Stimulated activated CD4-positive, alpha-beta T cell treated with anti-CD3 and anti-CD28 coated beads, Interleukin-1b, Interleukin-23, amount 100 ng/mL, for 4 hours (primary cell): ENCODE measurements at places on chromosomes 16 and 17.

DNA sequence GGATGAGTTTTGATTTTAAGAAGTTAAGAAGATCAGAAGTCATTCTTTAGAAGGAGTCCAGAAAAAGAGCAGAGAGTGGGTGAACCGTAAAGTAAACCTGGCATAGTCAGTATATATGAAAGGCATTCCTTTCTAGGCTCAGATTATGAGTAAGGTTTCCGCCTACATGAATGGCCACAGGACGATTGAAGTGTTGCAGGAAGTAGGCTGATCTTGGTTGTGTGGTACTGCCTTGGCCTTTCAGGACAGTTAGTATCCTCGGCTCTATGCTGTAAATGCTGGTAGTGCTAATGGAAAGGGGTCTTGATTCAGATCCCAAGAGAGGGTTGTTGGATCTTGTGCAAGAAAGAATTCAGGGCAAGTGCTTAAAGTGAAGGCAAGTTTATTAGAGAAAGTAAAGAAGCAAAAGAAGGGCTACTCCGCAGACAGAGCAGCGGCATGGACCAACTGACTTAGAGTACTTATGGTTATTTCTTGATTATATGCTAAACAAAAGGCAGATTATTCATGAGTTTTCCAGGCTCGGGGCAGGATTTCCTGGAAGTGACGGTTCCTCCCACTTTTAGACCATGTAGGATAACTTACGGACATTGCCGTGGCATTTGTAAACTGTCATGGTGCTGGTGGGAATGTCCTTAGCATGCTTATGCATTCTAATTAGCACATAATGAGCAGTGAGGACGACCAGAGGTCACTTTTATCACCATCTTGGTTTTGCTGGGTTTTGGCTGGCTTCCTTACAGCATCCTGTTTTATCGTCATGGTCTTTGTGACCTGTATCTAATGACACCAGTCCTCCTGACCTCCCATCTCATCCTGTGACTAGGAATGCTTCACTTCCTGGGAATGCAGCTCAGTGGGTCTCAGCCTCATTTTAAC lies 164.8 kb downstream of the SNX29 start:
- no peak for DNase-seq

DNA sequence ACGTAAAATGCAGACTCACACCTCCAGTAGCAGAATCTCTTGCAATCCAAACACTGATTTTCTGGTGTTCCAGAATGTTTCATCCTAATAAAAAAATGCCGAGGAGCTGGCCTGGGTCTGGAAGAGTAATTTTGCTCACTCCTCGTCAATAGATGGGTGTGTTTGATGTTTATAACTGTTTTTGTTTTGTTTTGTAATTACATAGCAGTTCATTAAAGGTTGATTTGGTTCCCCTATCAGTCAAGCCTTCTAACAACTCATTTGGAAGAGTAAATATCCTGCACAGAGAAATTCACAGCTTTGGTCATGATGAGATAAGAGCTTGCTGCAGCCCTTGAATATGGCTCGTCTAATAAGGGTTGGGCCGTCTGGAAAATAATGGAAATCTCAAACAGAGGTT lies 36.8 kb upstream of the ELAC2 start:
- DNase-seq: no peak

DNA sequence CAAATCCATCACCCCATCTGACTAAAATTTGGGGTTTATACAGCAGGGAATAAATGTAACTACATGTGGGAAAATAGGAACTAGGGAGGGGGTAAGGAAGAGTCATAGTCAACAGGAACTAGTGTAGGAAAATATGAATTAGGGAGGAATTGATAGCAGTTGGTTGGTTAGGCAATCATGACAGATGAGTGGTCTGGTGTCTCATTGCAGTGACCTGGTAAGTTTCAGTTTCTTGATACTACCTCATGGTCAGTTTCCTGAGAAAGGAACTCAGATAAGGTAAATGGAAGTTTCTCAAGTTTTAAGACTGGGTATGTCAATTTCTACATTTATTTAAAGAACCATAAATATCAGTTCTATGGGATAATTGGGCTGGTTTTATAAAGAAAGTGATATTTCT lies 442.3 kb downstream of the NPIPA7 start:
- DNase-seq: no peak

DNA sequence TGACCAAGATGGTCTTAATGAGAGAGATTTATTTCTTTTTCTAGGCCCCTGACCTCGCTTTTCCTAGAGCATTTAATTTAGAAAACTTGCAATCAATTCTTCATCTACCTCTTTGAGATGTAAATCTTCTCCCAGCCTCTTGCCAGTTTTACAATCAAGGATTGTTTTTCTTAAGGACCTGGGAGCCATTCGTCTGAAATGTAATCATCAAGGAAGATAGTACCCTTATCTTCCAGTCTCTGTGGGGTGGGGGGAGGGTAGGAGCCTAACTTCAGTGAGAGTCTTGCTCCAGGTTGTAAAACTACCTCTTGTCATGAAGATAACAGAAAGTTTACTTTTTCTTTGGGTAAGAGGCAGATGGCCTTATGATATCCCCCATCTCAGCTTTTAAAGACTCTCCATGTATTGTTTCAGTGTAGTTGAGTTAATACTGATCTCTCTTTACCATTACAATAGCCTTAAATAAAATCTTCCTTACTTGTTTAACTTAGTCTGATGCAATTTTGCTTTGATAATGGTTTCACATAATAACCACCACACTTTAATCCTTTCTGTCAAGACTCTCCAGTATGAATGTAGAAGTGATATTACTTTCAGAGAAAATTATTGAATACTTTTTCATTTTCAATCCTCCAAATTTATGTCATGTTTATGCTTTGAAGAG lies 110.2 kb upstream of the CPHXL start:
- no peak for DNase-seq

DNA sequence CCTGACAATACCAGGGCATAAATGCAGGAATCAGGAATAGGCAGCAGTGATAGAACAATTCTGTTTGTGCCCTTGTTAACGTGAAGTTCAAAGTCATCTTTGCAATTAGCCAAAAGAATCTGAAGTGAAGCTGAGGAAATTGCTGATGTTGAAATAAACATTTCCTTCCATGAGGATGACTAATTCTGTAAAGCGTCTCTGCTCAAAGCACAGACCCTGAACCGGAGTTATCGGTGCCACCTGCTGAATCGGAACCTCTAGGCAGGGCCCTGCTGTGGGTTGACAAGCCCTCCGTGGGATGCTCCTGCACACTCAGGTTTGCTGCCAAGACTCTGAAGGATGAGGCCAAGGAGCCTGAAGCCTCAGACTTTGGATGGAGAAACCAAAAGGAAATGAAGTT lies 37.0 kb upstream of the CDH1 start:
- no peak for DNase-seq

GRCh38 chr17:7437950-7438614 lies 1.2 kb upstream of the FGF11 start:
- peak; percentile 69 for DNase-seq

DNA sequence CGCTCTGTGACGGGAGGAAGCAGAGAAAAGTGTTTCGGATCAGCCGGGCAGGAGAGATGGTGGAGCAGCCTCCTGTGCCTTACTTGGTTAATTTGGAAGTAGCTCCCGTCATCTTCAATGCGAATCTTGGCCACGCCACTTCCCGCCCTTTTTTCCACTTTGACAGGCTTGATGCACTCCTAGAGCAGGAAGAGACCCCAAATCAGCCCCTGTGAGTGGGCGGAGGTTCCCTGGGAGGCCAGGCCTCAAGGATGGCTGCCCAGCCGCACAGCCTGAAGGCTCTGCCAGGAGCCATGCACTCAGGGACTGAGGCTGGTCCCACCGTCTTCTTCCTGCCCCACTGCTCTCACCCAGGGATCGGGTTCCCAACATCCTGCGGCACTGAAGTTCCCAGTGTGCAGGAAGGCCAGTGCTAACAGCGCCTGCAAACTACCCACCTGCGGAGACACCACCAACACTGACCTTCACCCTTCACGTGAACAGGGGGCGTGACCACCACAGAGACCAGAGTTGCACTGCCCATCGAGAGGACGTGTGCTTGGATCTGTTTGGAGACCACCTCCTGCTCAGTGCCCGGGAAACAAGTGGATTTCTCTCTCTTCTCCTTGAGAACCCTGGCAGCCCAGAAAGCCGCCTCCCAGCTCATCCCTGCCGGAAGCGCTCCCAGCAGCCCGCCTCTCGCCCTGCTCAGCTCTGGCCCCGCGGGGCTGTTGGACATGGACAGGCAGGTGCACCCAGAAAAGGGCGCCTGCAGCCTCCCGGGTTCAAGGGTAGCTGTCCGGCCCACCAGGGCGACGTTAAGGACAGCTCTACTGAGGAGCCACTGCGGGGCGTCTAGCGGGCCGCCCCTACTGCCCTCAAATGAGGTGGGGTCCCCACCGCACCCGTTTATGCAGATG lies 988 bp downstream of the CIAO3 start:
- DNase-seq: no peak

DNA sequence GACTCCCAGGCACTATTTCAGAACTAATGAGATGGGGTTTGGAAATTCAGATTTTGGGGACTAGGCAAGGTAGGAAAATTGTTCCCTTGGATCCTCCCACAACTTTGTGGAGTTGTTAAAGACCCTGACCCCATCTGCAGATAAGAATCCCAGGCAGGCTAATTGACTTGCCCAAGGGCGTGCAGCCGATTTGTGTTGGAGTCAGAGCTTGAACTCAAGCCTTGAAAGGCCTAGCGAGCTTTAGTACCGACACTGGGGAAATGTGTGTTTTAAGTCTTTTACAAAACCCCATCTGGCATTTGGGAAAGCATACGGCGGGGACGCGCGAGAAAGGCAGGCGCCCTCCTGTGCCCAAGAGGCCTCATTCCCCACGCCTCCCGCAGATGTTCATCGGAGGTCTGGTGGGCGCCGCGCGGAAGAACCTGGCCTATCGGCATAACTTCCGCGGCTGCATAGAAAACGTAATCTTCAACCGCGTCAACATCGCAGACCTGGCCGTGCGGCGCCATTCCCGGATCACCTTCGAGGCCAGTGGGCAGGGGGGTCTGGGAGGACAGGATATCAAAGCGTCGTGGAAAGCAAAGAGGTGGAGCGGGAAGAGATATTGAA lies 4.3 kb downstream of the CNTNAP1 start:
- no peak for DNase-seq

- DNase-seq: peak; percentile 29
These were observed at the start of gene RPRML for GRCh38 chr17:46979147-46979863. RPRML (minus strand) TSS chr17:46979253; CDS start chr17:46979007, 246 bp downstream.

DNA sequence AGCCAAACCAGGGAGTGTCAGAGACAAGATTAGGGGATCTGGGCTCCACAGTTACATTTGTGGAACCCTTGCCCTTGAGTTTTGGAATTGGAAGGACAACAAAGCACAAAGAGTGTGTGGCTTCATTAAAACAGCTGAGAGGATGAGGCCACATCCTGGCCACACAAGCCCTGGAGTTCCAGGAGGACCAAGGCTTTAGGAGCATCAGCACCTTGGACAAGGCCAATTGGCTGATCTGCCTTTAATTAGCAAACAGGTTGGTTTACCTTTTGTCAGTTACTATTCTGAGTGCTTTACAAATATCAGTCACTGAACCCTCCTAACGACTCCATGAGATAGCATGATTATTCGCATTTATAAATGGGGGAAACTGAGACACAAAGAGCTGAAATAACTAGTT lies 54.7 kb downstream of the SLC6A2 start:
- no peak for DNase-seq

DNA sequence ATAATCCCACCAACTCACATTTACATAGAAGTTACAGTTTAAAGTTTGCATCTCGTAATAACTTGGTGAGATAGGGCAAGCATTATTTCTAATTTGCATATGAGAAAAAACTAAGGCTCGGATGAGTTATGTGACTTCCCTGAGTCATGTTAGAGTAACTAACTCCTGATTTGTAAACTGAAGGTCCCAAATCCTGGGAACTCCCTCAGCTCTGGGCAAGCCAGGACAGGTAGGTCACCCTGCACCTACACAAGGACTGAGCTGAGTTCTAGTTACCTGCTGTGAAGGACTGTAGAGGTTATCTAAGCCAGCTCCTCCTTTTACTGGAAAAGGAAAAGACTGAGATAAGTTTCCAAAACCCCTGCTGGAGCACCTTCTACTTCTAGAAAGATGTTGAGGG lies 92.1 kb upstream of the HLF start:
- no peak for DNase-seq

GRCh38 chr16:50365791-50366575 lies 2.8 kb downstream of the BRD7 start:
- no peak for DNase-seq

- no peak for DNase-seq
These were observed 207.5 kb downstream of the PRKCA start for GRCh38 chr17:66509926-66510325.

GRCh38 chr17:44241106-44241624 lies 21.7 kb upstream of the UBTF start:
- no peak for DNase-seq

- DNase-seq: no peak
These were observed 59.7 kb downstream of the RNF112 start for GRCh38 chr17:19470530-19471261.

- no peak for DNase-seq
These were observed 615.6 kb downstream of the MAF start for GRCh38 chr16:78984887-78985464.

DNA sequence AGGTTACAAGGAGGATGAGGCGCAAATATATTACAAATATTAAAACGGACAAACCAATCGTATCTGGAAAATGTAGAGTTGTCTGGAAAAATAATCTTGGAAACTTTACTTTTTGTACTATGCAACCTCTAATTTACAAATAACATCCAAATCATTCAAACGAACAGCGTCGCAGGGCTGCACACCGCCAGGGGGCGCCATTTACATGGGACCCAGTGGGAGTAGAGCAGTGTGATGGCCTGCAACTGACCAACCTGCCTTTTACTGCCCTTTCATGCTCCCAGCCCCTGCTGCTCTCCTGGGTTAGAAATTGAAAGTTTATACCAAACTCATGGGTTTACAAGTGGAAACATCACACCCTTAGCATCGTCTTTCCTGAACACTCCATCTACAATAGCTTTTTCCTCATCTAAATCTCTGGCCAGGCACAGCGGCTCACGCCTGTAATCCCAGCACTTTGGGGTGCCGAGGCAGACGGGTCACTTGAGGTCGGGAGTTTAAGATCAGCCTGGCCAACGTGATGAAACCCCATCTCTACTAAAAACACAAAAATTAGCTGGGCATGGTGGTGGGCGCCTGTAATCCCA lies 10.0 kb downstream of the PITPNC1 start:
- DNase-seq: peak; percentile 63

DNA sequence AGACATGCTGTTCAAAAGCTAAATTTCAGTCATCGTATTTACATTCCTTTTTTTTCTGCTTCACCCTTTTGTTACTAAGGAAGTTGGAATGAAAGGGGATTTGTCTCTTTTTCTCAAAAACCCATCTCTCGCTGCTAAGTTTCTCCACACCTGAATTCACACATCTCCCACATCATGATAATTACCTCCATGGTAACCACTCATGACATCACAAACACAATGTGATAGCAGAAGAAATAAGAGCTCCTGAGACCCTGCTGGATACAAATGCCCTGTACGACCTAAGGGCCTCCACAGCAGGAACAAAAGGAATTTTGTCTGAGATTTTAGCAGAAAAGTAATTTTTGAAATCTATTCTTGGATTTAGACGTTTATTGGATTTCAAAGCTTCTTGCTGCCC lies 82.6 kb upstream of the GNAO1 start:
- no peak for DNase-seq

GRCh38 chr16:1613728-1614455 lies 1.7 kb downstream of the CRAMP1 start:
- DNase-seq: no peak
